ENCODE measurements at places on chromosomes 13 and 19.

GRCh38 chr13:98450539-98451111 is 126.3 kb downstream of the STK24 start:
- DNase-seq, result no peak

GRCh38 chr13:99176309-99177276 is 24.1 kb upstream of the UBAC2 start:
- DNase-seq, result peak; percentile 49

- no peak for DNase-seq
Observed at GRCh38 chr13:22027566-22027965, 356.7 kb downstream of the FGF9 start.

GRCh38 chr19:29565171-29565570 is 39.4 kb downstream of the VSTM2B start:
- DNase-seq, result no peak

DNA sequence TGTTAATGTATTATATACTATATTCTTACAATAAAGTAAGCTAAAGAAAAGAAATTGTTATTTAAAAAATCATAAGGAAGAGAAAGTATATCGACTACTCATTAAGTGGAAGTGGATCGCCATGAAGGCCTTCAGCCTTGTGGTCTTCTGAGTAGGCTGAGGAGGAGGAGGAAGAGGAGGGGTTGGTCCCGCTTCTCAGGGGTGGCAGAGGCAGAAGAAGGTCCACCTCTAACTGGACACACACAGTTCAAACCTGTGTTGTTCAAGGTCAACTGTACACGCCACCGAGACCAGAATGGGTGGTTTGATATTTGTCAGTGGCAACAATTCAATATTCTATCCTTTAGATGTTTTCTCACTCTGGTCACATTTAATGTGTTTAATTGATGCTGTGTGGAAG is 67.2 kb downstream of the ALOX5AP start:
- DNase-seq, result no peak

DNA sequence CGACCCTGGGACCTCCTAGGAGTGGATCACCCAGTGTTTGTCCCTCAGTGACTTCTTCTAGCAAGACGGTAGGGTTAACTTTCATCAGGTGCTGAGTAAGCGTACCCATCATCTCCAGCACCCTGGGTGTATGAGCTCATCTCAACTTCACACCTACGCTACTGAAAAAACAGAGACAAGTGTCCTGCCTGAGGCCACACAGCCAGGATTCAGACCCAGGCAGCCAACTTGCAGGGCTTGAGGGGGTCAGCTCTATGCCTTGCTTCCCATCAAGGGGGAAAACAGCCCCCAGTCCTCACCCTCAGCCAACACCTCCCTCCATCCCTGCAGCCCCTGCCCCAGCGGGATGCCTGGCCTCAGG is 4.6 kb downstream of the TLE2 start:
- no peak for DNase-seq

DNA sequence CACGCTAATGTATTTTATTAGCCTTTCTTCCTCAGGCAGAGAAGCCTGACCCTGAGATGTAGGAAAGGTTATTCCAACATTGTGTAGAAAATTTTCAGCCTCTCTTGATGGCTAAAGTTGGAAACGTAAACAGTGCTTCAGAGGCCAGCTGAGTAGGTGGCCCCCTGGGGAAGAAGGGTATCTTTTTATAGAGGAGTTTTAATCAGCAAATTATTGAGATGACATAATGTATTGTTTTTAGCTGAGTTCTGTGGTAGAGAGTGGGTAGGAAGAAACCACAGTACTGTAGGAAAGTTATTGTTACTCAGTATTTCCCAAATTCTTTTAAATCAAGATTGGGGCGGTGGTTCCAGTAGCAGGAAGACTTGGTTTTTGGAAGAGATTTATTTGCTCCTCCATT is 268.8 kb downstream of the DLEU7 start:
- no peak for DNase-seq

DNA sequence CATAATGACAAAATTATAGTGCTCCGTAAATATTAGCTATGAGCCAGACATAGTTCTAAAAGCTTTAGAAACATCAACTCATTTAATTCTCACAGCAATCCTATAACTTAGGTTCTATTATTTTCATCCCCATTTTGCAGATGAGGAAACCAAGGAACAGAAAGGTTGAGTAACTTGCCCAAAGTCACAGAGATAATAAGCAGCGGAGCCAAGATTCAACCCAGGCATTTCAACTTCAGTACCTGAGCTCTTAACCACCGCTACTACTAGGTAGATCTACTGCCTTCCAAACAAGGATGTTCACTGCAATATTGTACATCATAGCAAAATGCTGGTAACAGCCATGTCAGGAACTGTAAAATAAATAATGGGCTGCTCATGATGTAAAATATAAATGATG is 39.9 kb downstream of the ELF1 start:
- no peak for DNase-seq

DNA sequence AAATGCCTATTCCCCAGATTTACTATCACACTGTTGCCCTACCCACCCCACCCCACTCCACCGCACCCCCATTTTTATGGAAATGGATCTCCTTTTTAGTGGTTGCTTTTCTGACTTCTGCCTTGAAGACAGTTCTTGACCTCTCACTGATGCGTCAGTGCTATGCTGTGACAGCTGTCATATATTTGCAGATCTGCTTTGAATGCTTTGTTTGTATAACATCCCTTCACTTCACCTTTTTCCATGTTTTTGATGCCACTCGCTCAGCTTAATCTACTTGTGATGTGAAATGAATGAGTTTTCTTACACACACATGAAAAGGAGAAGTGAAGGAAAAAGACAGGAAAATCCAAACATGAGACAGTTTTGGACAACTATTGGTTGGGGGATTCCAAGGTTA is 731.0 kb downstream of the SLITRK6 start:
- no peak for DNase-seq

- DNase-seq, result no peak
Observed at GRCh38 chr13:37136633-37137032, 31.2 kb upstream of the CSNK1A1L start.

DNA sequence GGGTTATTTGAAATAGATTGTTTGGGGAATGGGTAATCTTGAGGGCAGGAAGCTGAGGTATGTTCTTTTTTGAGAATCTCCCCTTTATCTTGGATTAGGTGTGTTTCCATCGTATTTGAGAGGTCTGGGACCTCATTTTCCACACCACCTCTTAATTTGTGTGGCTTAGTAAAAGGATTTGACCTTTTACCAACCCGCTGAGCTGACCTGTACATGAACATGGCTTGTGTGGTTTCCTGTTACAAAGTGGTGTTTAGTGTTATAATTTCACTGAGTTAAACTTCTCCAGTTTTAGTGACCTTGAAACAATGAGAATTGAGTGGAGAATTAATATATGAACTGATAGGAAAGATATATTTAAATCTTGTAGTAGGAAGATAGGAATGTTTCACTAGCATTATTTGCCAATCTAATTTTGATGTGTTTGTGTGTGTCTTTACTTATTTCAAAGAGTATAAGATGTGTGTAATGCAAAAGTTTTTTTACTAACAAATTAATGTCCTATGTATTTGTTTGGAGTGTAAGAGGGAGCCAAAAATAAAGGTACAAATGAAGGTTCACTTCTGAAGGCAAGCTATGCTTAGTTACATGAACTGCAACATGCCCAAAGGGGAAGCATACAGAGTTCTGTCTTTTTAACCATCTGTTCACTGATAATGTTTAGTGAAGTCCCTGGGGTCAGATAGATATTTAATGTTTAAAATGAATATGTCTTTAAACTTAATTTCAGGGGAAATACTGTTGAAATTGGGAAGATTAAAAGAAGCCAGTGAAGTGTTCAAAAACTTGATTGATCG is 17.1 kb downstream of the NAA16 start:
- no peak for DNase-seq

GRCh38 chr19:46848389-46848788 is 2.3 kb downstream of the AP2S1 start:
- DNase-seq, result no peak

DNA sequence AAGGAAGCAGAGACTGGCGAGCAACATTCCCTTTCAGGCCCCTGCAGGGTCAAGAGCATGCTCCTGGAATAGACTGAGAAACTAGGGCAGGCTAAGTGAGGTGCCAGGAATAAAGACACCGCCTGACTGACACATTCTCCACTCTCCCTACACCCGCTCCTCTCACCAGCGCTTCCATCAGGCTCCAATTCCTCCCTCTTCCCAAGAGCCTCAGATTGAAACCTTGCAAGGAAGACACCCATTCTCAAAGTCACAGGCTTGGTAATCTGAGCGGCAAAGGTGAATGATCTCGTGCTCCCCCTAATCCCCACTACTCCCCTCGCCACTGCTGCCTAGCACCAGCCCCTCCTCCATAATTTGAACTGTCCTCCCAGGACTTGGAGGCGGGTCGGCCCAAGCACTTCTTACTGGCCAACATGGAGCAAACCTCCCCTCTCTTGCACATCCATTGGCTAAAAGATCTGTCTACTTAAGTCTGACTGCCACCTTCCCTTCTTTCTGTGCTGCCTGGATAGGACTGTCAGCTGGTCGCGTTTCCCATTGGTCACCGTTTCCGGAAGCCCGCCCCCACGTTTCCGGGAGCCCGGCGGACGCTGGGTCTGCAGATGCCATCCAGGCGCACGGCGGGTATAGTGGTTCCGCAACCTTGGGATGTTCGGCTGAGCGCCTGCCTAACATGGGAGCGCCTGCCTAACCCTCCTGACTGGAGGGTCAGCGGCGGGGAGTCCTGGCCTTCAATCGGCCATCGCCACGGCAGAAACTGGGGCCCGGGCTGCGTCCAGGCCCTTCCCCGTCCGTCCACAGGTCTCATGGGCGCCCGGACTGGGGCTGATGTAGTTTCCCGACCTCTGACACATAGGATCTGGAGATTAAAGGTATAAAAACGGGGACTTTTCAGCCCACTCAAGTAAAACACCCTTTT is 33.6 kb downstream of the ZNF383 start:
- peak; percentile 10 for DNase-seq

- DNase-seq, result peak; percentile 57
Observed at GRCh38 chr13:44117351-44117750, 237.6 kb downstream of the LACC1 start.

DNA sequence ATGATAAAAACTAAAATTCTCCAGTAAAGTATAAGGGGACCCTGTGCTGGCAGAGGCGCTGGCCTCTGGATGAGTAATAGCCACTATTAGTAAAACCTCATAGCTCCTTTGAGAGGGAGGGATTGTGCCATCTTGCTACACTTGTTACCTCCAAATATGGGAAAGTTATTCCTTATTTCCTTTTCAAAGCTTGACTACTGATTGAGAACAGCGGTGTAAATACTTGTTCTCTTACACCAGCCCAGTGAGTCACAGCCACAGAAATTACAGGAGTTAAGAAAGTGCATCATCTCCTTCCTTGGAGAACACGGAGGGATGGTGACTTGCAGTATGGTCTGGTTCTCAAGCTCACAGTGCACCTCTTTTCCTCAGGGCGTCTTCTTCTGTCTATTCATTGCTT is 379.0 kb downstream of the EFNB2 start:
- DNase-seq, result no peak

- DNase-seq, result no peak
Observed at GRCh38 chr13:113882267-113882630, 18.4 kb upstream of the GAS6 start.

GRCh38 chr19:2215281-2215751 is 20.8 kb downstream of the PLEKHJ1 start:
- no peak for DNase-seq

GRCh38 chr13:43306372-43306771 is 283.0 kb downstream of the DNAJC15 start:
- DNase-seq, result no peak

DNA sequence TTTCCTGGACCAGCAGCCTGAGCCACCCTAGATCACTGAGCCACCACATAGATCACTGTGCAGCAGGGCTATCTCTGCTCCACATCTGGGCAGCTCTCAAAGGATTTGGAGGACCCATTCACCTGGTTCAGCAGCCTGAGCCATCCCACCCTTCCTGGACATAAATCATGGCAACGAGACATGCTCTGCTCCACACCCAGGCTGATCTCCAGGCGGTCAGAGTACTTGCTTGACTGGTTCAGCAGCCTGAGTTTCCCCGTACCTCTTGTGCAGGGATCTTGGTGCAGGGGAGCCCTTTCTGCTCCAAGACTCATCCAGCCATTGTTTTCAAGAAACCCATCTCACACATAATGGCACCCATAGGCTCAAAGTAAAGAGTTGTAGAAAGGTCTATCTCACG is 195.3 kb downstream of the LIG4 start:
- DNase-seq, result no peak

GRCh38 chr13:46350003-46350402 is 37.0 kb downstream of the RUBCNL start:
- no peak for DNase-seq

DNA sequence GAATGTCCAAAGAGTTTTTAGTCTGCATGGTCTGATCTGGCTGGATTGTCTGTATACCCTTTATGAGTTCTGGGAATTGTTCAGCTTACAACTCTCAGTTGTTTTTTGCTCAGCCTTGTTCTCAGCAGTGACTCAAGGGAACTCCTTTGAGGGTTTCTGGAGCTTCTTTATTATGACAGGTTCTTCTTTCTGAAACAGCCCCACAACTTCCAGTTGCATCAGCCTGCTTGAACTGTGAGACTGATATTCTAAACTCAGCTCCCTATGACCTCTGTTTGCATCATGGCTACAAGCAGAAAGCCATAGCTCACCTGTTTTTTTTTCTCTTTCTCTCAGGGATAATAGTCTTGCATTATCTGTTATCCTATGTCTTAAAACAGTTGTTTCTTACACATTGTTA is 85.0 kb downstream of the TDRD3 start:
- no peak for DNase-seq

DNA sequence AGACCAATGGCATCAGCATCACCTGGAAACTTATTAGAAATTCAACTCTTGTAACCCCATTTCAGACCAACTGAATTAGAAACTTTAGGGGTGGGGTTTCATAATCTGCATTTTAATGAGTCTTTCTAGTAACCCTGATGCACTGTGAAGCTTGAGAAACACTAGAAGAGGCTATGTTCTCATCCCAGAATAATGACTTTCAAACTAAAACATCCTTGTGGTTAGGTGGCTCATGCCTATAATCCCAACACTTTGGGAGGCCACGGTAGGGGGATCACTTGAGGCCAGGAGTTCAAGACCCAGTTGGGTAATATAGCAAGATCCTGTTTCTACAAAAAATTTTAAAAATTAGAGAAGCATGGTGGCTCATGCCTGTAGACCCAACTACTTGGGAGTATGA is 402.4 kb downstream of the DLEU7 start:
- no peak for DNase-seq

GRCh38 chr13:35953537-35954206 is 177.5 kb downstream of the DCLK1 start:
- no peak for DNase-seq
